WTC11 (cell line): ENCODE measurements at places on chromosomes 12 and 14.
A peak's percentile ranks its signal among the peaks of the same experiment; 100 is the strongest.

GRCh38 chr12:29147731-29148595 lies 1.1 kb upstream of the FAR2 start:
- H3K36me3 ChIP-seq: peaks cover 5% of the 10 kb centered on the region
- peaks cover 5% of the 10 kb centered on the region for H3K27me3 ChIP-seq
- peak overlapping the region; percentile 99 for H3K27ac ChIP-seq
- H3K4me3 ChIP-seq: peak overlapping the region; percentile 88

- DNase-seq: no peak
- no peaks in the 10 kb centered on the region for H3K27me3 ChIP-seq
- H3K36me3 ChIP-seq: peaks cover 9% of the 10 kb centered on the region
- no peak overlapping the region for H3K27ac ChIP-seq
- H3K4me3 ChIP-seq: no peak overlapping the region
Observed at GRCh38 chr14:84129941-84130340, 1400.0 kb upstream of the FLRT2 start.

DNA sequence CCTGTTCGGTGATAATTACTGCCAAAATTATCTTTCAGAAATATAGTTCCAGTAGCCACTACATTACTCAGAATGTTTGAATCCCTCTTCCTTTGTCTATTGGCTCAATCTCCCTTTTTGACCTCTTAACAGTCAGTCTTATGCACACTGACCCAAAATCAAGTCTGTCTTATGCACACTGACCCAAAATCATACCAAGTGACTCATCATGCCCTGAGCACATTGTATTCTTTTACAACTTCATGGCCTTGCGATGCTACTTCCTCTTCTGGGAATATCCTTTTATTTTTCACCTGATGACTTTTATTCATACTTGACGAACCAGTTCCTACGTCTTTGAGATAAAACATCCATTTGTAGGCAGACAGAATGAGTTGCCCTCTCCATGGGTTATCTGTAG lies 182.3 kb downstream of the NPAS3 start:
- H3K4me1 ChIP-seq: peaks cover 8% of the 10 kb centered on the region; the same call in 1 of the 2 replicates
- no peak overlapping the region for H3K27ac ChIP-seq
- no peaks in the 10 kb centered on the region for H3K27me3 ChIP-seq
- H3K4me3 ChIP-seq: no peak overlapping the region
- no peak for DNase-seq

GRCh38 chr12:101597164-101597563 lies 2.4 kb downstream of the MYBPC1 start:
- peaks cover 31% of the 10 kb centered on the region for H3K4me1 ChIP-seq
- no peaks in the 10 kb centered on the region for H3K27me3 ChIP-seq
- H3K36me3 ChIP-seq: no peaks in the 10 kb centered on the region
- no peak overlapping the region for H3K27ac ChIP-seq
- DNase-seq: no peak

DNA sequence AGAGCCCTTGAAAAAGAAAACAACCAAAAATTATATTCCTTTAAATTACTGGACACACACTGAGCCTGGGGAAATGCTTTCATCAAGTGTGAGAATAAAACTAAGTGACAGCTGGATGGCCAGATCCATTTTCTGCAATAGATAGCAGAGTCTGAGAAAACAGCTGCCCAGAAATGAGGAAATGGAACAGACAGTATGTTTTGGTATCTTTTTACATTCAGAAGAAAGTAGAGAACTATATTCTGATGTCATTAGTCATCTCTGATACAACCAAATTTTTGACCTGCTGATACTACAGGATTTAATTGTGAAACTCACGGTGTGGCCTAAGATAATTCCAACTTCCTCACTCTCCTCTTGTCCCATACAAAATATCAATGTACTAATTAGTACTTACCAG lies 78.2 kb downstream of the HMGA2 start:
- no peak for DNase-seq
- H3K27ac ChIP-seq: peak overlapping the region; percentile 36; the same call in 1 of the 2 replicates
- peaks cover 66% of the 10 kb centered on the region for H3K4me1 ChIP-seq
- H3K36me3 ChIP-seq: 0 out of 2 replicates have a peak, but pooled peaks cover 3% of the 10 kb centered on the region
- no peaks in the 10 kb centered on the region for H3K27me3 ChIP-seq

- peaks cover 37% of the 10 kb centered on the region for H3K4me1 ChIP-seq
- H3K4me3 ChIP-seq: no peak overlapping the region
- DNase-seq: no peak
- H3K27ac ChIP-seq: 0 out of 2 replicates have a peak overlapping the region, but pooled peaks have one; percentile 12
- peaks cover 49% of the 10 kb centered on the region for H3K36me3 ChIP-seq
Observed at GRCh38 chr12:26694402-26694801, 138.6 kb downstream of the ITPR2 start.

- H3K27me3 ChIP-seq: no peaks in the 10 kb centered on the region
- no peak overlapping the region for H3K27ac ChIP-seq
- H3K4me1 ChIP-seq: peaks cover 22% of the 10 kb centered on the region
- no peaks in the 10 kb centered on the region for H3K36me3 ChIP-seq
- DNase-seq: no peak
- no peak overlapping the region for H3K4me3 ChIP-seq
Observed at GRCh38 chr12:124740691-124741137, 123.0 kb downstream of the SCARB1 start.

GRCh38 chr12:113056631-113057488 lies at the start of gene DTX1:
DTX1 (plus strand) TSS chr12:113056730; CDS start chr12:113058193, 1,463 bp downstream.
- H3K4me1 ChIP-seq: 0 out of 2 replicates have a peak, but pooled peaks cover 2% of the 10 kb centered on the region
- H3K27ac ChIP-seq: no peak within 1 kb of the TSS
- no peak for DNase-seq
- H3K27me3 ChIP-seq: peaks cover 39% of the 10 kb centered on the region
- H3K36me3 ChIP-seq: no peaks in the 10 kb centered on the region

DNA sequence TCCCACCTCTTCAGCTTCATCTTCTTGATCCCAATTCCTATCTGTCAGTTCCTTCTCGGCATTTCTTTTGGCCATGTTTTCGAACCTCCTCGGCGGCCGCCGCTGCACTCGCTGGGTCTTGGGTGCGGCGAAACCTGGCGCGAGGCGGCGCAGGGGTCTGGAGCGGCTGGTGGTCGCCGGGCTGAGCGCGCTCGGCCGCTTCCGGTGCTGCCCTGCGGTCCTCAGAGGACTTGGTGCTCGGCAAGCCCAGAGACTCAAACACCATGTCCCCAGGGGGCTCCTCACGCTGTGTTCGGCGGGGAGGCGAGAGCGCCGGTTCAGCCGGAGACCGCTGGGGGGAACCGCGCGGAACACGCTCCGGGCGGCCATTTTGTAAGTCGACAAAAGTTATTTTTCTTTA lies 51.8 kb downstream of the PPP1R36 start:
- H3K27ac ChIP-seq: no peak overlapping the region
- H3K4me3 ChIP-seq: no peak overlapping the region
- no peaks in the 10 kb centered on the region for H3K27me3 ChIP-seq

GRCh38 chr12:52438305-52439301 lies 4.4 kb upstream of the KRT75 start:
- no peak overlapping the region for H3K27ac ChIP-seq
- H3K4me3 ChIP-seq: no peak overlapping the region
- no peaks in the 10 kb centered on the region for H3K27me3 ChIP-seq
- DNase-seq: no peak
- peaks cover 30% of the 10 kb centered on the region for H3K4me1 ChIP-seq

- no peak for DNase-seq
- no peak overlapping the region for H3K4me3 ChIP-seq
- H3K27ac ChIP-seq: no peak overlapping the region
- no peaks in the 10 kb centered on the region for H3K4me1 ChIP-seq
- H3K27me3 ChIP-seq: no peaks in the 10 kb centered on the region
Observed at GRCh38 chr12:14547571-14547970, 20.1 kb downstream of the PLBD1 start.

- DNase-seq: no peak
- H3K27ac ChIP-seq: no peak overlapping the region
- H3K4me3 ChIP-seq: no peak overlapping the region
- H3K36me3 ChIP-seq: no peaks in the 10 kb centered on the region
Observed at GRCh38 chr12:9742661-9743060, 9.8 kb upstream of the CLECL1 start.

- no peak for DNase-seq
- H3K4me1 ChIP-seq: peaks cover 59% of the 10 kb centered on the region
- no peaks in the 10 kb centered on the region for H3K36me3 ChIP-seq
- peak overlapping the region; percentile 42; the same call in 1 of the 2 replicates for H3K27ac ChIP-seq
- no peaks in the 10 kb centered on the region for H3K27me3 ChIP-seq
Observed at GRCh38 chr12:96211988-96212387, 17.8 kb downstream of the ELK3 start.

DNA sequence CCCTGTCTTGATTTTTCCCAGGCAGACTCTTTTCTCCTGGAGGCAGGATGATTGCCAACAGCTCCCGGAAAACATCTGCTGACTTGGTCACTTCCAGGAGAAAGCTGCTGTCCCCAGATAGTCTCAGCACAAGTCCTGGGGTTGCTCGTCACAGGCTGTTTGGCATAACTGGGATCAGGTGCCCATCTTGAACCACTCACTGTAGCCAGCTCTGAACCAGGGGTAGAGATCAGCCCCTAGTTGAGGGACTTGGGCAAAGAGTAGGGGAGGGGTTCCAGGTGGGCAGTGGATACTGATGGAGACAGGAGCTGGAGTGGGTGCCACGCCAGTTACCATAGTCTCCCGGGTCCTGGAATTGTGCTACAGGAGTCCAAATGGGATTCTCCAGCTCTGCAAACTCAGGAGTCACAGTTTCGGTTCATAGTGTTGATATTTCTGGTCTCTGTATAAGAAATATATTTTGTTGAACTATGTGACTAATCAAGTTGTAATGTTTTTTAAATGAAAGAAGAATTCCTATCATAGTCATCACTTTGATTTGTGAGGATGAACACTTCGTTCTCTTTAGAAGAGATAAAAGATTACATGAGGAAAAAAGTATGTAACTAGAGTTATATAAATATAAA lies 1154.5 kb downstream of the AACS start:
- H3K4me1 ChIP-seq: no peaks in the 10 kb centered on the region
- H3K27ac ChIP-seq: no peak overlapping the region
- H3K4me3 ChIP-seq: no peak overlapping the region

- peaks cover 19% of the 10 kb centered on the region for H3K4me1 ChIP-seq
- H3K27ac ChIP-seq: peak overlapping the region; percentile 30
- peaks cover 5% of the 10 kb centered on the region for H3K36me3 ChIP-seq
- H3K4me3 ChIP-seq: no peak overlapping the region
Observed at GRCh38 chr12:14630793-14631192, 63.1 kb upstream of the PLBD1 start.

DNA sequence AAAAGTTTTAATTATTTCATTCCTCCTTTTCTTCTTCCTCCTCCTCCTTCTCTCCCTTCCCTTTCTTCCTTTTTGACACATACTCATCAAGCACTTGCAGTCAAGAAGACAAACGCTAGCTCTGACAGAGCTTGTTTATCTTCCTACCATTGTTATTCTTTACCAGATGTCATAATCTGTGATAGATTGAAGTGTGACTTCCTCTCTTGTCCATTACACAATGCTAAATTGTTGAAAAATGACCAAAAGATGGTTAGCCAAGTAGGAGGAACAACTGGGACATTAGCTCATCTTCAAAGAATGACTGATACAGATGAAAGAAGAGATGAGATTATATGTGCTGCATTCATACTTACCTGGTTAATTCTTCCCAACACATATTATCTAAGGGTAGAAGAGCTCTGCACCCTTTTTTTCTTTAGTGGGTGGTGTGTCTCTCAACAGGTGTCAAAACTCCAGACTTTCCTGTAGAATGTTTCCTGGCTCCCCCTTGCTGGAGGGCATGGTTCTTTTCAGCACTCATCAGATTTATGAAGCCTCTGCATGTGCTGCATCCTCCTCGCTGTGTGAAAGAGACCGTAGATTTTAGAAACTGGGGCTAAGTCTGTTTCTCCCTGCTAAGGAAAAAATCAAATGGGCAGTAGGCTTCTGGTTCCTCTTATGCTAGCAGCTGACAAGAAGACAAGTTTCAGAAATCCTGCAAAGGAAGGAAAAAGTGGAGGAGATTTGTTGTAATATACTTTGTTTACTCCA lies 147.1 kb downstream of the TMX1 start:
- no peak overlapping the region for H3K4me3 ChIP-seq
- H3K36me3 ChIP-seq: no peaks in the 10 kb centered on the region
- no peaks in the 10 kb centered on the region for H3K27me3 ChIP-seq
- DNase-seq: no peak

GRCh38 chr12:117134059-117134458 lies 34.8 kb upstream of the TESC start:
- H3K4me3 ChIP-seq: no peak overlapping the region
- H3K4me1 ChIP-seq: no peaks in the 10 kb centered on the region
- no peaks in the 10 kb centered on the region for H3K36me3 ChIP-seq
- H3K27me3 ChIP-seq: no peaks in the 10 kb centered on the region
- no peak for DNase-seq
- H3K27ac ChIP-seq: no peak overlapping the region

GRCh38 chr14:66975251-66975650 lies 214.0 kb upstream of the GARIN2 start:
- no peak overlapping the region for H3K27ac ChIP-seq
- no peaks in the 10 kb centered on the region for H3K4me1 ChIP-seq
- no peaks in the 10 kb centered on the region for H3K36me3 ChIP-seq
- no peak for DNase-seq

DNA sequence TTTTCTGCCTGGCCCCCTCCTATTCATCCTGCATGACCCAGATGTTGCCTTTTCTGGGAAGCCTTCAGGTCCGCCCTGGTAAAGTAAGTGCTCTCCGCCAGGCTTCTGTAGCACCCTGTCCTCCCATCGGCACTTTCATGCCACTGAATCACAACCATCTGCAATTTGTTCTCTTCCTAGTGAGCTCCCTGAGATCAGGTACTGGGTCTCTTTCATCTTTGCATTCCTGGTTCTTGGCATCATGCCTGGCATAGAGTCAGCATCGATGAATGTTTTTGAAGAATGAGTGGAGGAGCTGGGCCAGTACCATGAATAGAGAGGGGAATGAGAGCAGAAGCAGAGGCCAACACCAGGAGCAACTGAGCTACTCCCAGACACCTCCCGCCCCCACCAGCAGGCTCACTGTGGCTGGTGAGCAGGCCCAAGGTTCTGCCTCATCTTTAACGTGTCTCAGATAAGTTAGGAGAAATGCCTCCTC lies 13.1 kb downstream of the ZDHHC22 start:
- peaks cover 32% of the 10 kb centered on the region for H3K4me1 ChIP-seq
- H3K36me3 ChIP-seq: peaks cover 2% of the 10 kb centered on the region
- H3K27ac ChIP-seq: no peak overlapping the region
- H3K4me3 ChIP-seq: no peak overlapping the region
- H3K27me3 ChIP-seq: peaks cover 7% of the 10 kb centered on the region

DNA sequence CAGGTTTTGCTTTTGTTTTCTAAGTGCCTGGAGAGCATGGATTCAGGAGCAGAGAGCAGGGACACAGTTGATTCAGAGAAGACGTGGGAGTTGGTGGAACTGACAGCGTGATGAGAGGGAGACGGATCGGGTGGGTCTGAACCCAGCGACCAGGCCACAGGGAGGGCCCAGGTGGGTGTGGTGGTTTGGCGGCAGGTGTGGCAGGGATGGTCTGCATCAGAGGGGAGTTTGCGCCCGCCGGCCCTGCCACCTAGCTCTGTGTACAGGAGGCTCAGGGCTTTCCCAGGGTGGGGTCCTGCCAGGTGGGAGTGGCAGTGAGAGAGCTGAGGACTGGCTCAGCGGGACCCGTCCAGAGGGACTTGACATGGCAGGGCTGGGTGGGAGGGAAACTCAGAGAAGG lies 33.3 kb upstream of the DIO3 start:
- H3K36me3 ChIP-seq: peaks cover 4% of the 10 kb centered on the region
- peaks cover 9% of the 10 kb centered on the region; the same call in 1 of the 2 replicates for H3K4me1 ChIP-seq
- no peaks in the 10 kb centered on the region for H3K27me3 ChIP-seq
- no peak for DNase-seq
- no peak overlapping the region for H3K27ac ChIP-seq
- H3K4me3 ChIP-seq: no peak overlapping the region
